H4 (cell line): ENCODE measurements at places on chromosomes 7 and 10.

- peak; percentile 92 for DNase-seq
These were observed 53.6 kb upstream of the TMEM72 start for GRCh38 chr10:44857363-44858016.

DNA sequence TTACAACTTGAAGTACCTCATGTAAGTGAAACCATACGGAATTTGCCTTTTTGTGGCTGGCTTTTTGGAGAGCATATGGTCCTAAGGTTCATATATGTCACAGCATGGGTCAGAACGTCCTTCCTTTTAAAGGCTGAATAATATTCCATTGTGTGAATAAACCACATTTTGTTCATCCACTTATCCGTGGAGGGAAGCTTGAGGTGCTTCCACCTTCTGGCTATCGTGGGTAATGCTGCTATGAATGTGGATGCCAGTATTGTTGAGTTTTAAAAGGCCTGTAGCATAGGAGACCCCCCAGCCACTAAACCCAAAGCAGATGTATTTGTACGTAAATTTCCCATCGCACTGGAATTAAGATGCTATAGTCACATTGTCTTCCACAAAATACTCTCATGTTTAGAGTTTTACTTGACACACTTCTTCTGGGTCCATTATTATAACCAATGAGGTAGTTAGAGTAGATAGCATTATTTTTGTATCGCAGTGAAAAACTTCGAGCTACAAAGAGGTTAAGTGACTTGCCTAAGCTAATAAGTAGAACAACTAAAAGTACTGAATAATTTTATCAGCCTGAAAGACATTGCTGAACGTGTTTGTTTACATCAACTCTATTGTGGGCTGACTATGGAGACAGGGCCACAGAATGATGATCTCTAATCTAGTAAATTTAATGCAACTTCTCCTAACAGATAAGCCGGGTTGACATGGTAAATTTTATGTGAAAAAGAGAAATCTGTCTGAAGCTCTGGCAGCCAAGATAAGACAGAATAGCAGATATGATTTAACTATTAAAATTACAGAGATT is 183.0 kb upstream of the CTBP2 start:
- peak; percentile 16 for DNase-seq

DNA sequence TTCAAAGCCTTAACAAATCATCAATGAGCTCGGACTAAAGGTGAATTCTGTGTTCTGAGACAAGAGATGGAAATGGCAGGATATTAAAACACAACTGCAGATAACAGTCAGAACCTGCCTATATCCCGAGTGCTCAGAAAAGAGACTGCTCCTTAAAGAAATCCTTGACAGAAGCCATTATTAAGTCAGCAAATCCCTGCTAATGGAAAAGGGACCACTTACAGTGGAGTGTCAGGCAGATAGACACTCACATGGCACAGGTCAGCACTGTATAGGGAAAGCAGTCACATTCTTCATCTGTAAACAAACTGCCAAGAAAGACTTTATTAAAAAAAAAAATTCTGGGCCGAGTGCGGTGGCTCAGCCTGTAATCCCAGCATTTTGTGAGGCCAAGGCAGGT is 147.5 kb upstream of the LRRTM3 start:
- no peak for DNase-seq

- peak; percentile 97 for DNase-seq
These were observed 1.1 kb downstream of the PPIA start for GRCh38 chr7:44797329-44798258.

DNA sequence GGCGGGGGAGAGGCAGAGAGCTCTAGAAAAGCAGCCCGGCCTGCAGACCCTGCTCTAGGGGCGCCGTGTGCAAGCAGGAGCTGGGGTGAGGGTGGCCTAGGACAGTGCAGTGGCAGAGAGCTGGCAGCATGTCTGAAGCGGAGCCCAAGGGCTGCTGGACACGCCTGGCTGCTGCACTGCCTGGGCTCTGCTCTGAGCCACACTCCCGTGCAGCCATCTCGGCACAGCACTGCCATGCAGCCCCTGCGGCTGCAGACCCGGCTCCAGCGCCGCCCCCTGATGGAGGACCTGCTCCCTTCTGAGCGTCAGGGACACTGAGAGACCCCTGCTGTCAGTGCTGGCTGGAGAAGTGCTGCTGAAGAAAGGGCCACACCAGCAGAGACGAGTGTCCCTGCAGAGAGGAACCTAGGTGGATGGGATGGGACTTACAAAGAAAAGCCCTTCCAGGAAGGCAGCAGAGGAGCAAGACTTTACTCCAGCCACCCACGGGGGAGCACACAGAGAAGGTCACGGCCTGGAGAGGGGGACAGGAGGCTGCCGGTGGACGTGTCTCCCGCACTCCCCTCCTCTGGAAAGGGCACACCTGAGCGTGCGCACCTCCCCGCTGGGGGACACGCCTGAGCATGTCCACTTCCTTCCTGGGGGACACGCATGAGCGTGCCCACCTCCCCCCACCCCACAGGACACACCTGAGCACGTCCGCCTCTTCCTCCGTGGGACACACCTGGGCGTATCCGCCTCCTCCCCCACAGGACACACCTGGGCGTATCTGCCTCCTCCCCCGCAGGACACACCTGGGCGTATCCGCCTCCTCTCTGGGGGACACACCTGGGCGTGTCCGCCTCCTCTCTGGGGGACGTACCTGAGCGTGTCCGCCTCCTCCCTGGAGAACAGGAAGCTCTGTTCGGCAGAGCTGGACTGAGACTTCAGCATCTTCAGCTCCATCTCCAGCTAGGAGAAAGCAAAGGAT is 252.9 kb downstream of the MAD1L1 start:
- DNase-seq, result no peak

DNA sequence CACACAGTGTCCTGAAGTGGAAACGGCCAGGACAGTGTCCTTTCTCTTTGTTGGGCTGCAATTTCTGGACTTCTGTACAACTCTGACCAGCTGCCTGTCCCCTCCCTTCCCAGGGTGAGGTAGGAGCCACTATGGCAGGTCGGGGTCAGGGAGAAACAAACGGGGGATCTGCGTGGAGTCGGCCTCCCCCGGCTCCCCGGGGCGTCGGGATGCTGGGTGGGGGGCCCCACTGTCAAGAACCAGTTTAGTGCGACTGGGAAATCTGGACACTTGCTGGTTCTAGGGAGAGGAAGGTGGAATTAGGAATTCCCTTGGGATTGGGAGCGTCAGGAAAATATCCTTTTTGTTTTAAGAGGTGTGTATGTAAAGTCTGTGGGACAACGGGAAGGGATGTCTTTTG is 567 bp downstream of the SYCE1 start:
- no peak for DNase-seq

GRCh38 chr7:93146036-93146435 is 2.1 kb downstream of the SAMD9L start:
- DNase-seq, result no peak

- no peak for DNase-seq
These were observed 9.0 kb downstream of the NFKB2 start for GRCh38 chr10:102404361-102405107.
